ENCODE measurements at places on chromosomes 4 and X.

DNA sequence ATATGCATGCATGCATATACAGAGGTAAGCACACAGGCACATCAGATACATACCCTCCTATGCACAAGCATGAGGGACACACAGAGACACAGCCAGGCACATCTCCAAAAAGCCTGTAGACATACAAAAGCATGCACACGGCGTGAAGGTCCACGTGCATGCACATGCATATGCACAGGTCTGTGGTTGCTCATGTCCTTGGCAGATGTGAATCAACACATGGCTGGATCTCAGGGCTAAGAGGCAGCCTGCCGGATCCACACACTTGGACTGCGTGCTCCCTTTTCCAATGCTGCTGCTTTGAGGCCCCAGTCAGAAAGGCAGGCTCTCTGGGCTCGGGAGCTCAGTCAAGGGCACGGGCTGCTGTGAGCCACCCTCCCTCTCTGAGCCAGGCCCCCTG lies 3.6 kb downstream of the STARD8 start:
- DNase-seq: no peak

GRCh38 chrX:52923781-52924241 lies 26.7 kb downstream of the FAM156B start:
- DNase-seq: no peak

DNA sequence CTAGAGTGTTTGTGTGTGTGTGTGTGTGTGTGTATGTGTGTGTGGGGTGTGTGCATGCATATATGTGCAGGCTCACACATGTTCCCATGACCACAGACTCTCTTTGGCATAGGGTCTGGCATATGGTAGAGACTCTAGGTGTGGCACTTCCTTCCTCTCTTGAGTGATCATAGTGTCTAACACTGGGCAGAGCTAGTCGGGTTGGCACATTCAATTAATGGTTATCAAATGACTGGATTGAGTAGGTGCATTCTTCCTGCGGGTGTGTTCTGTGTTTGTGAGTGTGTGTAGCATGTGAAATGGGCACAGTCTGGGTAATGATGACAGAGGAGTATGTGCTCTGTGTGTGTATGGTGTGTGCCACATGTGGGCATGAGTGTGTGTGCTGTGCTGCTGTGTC lies 106.5 kb downstream of the EFNB1 start:
- DNase-seq: no peak

DNA sequence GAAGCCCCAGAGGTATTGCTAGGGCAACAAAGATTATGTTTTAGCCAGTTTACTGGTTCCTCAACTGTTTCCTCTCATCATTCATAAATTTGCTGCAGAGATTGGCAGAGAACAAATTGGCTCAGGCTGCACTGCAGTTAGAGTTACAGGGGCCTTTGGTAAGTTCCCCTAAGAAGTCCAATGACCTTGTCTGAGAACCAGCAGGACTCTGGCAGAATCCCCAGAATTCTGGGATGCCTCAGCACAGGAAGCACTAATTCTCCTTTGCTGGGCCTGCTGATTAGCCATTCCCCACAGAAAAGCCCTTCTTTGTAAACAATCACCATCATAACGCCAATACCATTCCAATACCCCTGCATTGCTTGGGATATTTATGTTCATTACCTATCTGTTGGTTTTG lies 151.3 kb downstream of the USP46 start:
- DNase-seq: no peak

DNA sequence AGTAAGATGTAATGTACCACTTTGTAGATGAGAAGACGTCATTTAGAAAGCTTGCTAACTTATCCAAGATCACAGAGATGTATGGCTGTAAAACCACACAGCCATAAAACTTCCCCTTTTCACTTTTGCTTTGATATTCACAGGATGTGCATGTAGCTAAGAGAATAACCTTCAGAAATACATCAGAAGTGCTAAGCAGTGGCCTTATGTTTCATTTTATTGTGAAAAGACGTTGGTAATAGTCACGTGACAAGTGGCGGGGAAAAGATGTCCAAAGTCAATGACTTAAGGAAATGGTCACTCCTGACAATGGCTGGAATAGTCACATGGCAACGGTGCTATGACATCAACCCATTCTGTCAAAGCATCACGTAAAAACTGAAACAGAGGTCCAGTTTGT lies 12.9 kb upstream of the WDR17 start:
- DNase-seq: no peak

- DNase-seq: no peak
Measured at GRCh38 chr4:77446601-77447000, 159.0 kb upstream of the CXCL13 start.
